ENCODE measurements at places on chromosomes 2 and 18.

- no peak for DNase-seq
These were observed 5.8 kb upstream of the PAX8 start for GRCh38 chr2:113284476-113284875.

GRCh38 chr18:43893001-43893637 lies 615.8 kb upstream of the SYT4 start:
- DNase-seq = no peak

GRCh38 chr2:35462226-35462998 lies 893.2 kb upstream of the CRIM1 start:
- DNase-seq = no peak

DNA sequence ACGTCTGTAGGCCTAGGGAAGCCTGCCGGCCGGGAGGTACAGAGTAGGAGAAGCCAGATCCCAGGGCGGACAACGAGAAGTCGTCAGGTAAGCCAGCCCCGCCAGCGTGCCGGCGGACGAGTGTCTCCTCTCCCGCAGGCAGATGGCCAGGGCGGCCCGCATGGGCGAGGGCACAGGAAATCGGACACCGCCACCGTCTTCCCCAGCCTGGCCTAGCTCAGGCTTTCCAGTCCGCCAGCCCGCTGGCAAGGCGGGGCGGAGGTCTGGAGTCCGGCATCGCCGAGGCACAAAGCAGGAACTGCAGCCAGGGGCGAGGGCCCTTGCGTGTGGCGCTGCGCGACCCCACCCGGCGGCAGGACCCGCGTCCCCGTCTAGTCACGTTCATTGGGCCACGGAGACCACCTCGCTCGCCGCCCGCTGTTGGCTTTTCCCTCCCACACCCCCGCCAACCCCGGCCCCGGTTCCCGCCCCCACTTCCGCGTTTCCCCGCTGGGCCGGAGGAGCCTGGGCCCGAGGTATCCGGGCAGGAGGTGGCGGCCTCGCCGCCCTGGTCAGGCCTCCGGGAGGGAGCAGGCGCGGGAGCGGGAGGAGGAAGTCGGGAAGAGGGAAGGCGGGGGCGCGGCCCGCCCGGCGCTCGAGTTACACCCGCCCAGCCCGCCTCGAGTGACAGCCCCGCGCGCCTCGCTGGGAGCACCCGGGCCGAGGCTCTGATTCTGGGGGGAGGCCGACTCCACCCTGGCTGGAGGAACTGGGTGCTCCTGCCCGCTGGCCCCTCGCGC lies at the start of gene GPD2:
GPD2 (plus strand) TSS at position 662 of the 779 bp plus-strand sequence. CDS start 39,727 bp downstream, outside the sequence.
- DNase-seq = peak; percentile 31

DNA sequence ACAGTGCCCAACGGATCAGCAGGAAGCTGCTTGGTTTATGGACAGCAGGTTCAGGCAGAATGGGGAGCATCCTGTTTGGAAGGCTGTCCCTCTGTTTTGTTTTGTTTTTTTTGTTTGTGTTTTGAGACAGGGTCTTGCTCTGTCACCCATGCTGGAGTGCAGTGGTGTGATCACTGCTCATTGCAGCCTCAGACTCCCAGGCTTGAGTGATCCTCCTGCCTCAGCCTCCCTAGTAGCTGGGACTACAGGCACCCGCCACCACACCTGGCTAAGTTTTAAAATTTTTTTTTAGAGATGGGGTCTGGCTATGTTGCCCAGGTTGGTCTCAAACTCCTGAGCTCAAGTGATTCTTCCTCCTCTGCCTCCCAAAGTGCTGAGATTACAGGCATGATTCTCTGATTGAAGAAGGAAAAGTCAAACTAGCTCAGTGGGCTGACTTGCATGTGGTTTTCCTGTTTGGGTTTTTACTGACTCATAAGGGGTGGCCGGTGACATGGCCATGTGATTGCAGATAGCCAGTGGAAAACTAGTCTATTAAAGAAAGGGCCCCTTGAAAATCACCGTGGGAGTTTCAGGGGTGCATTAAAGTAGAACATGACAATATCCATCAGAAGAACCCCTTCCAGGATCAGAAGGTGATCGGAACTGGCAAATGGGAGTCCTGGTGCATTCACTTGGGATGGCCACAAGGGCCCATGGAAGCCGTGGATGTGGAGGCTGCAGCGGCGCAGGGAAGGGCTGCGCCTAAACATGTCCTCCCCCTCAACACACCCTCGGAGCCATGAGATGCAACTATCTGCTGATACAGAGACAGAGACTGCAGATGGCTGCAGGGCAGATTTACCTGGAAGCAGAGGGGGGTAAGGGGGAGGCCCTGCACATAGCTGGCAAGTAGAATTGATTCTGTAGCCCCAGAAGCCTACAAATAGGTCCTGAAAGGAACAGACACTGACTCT lies 26.5 kb downstream of the AQP12B start:
- DNase-seq = no peak

GRCh38 chr18:26956863-26957262 lies 91.4 kb upstream of the AQP4 start:
- no peak for DNase-seq

DNA sequence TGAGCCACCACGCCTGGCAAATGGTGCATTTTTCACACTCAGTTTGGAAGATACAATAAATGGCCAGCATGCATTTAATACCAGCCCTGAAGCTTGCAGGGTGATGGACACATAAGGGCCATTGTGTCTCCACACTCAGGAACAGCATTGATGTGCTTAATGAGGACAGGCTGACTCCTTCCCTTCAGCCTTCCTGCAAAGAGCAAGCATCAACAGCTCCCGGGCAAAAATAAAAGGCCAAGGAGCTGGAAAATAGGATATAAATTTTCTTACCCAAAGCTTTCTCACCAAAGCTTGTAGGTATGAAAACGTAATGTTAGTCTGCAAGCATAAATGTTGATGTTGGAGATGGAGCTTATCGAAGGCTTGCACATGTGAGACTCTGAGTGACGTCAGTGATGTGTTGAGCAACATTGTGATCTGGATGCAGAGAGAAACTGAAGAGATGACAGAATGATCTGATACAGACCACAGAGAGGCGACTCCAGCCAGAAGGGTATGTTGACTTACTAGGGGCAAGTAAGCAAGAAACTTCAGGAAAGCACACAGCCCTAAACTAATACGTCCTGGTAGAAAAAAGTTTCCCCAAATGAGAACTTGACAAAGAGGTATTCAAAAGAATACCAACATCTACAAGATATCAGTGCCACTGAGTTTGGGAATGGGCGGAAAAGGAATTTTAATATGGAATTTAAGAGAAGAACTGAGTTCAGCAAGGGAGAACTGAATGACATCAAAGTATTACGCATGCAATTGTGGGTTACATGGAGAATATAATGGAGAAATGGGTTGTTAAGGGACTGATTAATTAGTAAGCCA lies 256.5 kb downstream of the TGIF1 start:
- DNase-seq = no peak

DNA sequence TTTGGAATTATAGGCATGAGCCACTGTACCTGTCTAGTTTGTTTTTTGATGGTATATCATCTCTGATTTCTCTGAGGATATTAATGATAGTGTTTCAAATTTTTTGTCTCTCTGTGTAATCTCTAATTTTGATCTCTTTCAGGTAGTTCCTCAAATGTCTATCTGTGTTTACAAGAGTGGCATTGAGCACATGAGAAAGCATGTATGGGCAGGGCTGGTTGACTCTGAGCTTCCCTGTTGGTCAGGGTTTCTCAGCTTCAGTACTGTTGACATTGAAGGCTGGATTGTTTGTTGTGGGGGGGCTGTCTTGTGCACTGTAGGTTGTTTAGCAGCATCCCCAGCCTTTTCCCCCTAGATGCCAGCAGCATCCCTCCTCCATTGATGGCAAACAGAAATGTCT lies 79.9 kb downstream of the TMEM247 start:
- no peak for DNase-seq

- no peak for DNase-seq
These were observed 61.1 kb upstream of the IGFBP5 start for GRCh38 chr2:216756435-216756834.

GRCh38 chr2:59080451-59081181 lies 839.5 kb upstream of the FANCL start:
- no peak for DNase-seq

DNA sequence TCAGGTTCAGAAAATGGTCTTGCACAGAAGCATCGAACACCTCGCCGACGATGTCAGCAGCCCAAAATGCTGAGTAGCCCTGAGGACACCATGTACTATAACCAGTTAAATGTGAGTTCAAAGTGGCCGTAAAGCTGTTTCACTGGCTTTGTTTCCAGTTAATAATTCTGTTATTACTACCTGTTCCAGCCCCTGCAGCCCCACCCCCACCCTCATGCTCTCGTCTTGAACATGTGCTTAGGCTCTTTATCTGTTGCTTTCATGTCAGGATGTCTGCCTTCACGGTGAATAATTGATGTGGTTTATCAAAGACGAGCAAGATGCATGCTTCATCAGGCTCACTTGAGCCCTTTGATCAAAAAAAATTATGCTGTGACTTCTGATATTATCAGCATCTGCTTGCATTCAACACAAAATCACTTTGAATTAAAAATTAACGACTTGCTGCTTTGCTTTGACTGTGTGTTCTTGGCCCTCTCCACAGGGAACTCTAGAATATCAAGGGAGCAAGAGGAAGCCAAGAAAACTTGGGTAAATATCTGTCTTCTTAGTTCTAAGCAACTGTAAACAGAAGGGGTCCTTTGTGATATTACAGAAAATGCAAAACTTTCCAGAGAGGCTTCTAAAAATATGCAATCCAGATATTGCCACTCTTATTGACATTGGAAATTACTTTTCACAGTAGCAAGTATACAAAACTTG lies 63.4 kb upstream of the SP5 start:
- peak; percentile 6 for DNase-seq

- DNase-seq = no peak
These were observed 249.4 kb upstream of the LINC00305 start for GRCh38 chr18:64398320-64398719.

DNA sequence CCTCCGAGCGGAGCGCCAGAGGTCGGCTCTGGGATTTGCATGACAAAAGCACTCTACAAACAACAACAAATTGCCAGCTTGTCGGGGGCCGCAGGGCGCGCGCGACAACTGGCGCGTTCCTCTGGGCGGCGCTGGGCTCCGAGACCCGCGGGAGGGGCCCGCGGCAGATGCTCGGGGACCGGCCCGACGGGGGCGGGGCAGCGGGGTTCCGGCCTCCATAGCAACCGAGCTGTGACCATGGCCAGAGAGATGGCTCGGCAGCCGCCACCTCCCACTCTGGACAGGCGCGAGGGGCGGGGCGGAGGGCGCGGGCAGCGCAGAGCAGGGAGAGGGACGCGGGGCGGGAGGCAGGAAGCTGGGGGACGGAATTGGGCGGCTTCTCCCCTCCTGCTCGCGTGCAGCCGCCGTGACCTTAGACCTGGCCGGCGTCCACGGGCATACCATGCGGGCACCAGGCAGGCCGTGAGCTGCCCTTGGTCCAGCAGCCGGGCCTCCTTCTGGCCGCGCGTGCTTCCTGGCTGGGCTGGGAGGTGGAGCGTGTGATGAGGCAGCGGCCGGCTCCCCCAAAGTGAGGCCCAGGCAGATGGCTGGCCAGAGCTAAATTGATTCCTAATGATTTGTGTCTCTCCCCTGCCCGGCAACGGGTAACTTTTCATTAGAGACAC lies 171.5 kb downstream of the CELF4 start:
- DNase-seq = no peak

DNA sequence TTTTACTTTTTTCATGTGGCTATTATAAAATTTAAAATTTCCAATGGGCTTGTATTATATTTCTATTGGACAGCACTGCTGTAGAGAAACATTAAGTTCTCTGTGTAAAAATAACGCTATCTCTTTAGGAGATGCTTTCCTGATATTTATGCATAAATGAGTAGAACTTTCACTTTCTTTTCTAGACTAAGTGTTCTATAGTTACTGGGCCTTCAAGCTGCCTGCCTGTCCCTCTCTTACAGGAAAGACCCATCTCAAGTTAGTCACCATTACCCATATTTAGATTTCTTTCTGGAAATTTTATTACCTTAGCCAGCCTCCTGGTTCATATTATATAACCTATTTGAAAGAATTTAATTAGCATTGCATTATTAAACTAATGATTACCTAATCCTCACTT lies 4.8 kb downstream of the ITGA4 start:
- no peak for DNase-seq

GRCh38 chr2:199329466-199329865 lies 128.3 kb downstream of the SATB2 start:
- DNase-seq = no peak

DNA sequence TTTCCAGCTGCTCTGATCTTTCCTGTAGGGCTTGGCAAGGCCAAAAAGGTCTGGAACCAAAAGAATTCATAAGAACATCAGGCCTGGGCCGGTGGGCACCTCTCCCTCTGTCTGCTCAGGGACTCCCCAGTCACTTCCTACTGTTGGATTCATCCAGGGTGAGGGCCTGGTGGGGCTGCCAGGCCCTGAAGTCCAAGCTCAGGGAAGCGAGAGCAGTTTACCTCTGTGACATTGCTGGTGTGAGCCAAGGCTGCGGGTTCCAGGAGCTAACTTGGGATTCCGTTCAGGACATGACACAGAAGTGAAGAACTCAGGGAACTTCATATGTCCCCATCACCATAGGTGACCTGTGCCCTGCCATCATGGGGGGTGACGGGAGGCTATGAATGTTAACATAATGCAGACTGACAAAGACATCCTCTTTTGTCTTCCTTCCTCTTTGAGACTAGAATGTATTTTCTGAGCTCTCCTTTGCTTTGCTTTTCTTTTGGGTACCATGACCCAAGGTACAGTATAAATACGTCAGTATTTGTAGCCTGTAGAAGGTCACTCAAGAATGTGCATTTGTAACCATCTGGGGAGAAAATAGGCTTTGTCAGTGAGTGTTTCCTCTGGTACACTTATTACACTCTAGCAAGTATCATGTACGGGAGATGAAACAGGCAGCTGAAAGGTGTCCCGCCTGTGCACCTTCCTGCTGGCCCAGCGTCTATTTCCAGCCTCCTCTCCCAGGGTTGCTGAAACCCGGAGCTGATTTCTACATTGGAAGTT lies 130.5 kb upstream of the SLC1A4 start:
- DNase-seq = no peak

GRCh38 chr2:73408198-73408597 lies 22.6 kb downstream of the ALMS1 start:
- DNase-seq = no peak

Data from stimulated activated CD4-positive, alpha-beta T cell treated with anti-CD3 and anti-CD28 coated beads, TNF-alpha, amount 100 ng/mL, for 4 hours (primary cell).